ENCODE measurements at places on chromosomes 2 and 18. TPM values are rescaled to one million over a fixed set of nuclear protein-coding genes. Genes with fewer than 3 reads are reported as not detected.

GRCh38 chr2:26913999-26914658, 56.3 kb upstream of the MAPRE3 start:
- H3K4me1 ChIP-seq: no peaks in the 10 kb centered on the region
- no peak overlapping the region for H3K27ac ChIP-seq
- no peak overlapping the region for H3K4me3 ChIP-seq
- peaks cover 2% of the 10 kb centered on the region for H3K27me3 ChIP-seq

GRCh38 chr2:204061241-204061640, 124.7 kb downstream of the ICOS start:
- H3K36me3 ChIP-seq: no peaks in the 10 kb centered on the region
- DNase-seq: no peak
- no peak overlapping the region for H3K27ac ChIP-seq

DNA sequence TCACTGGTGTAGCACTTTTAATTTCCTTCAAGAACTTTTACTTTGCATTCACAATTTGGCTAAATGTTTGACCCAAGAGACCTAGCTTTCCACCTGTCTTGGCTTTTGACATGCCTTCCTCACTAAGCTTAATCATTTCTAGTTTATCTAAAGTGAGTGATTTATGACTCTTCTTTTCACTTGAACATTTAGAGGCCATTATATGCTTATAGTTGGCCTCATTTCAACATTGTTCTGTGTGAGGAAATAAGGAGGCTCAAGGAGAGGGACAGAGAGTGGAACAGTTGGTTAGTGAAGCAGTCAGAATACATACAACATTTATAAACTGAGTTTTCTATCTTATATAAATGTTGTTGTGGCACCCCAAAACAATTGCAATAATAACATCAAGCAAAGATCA, 489.3 kb upstream of the CDH2 start:
- no peaks in the 10 kb centered on the region for H3K27me3 ChIP-seq
- no peak for DNase-seq
- H3K27ac ChIP-seq: no peak overlapping the region
- H3K4me3 ChIP-seq: no peak overlapping the region
- no peaks in the 10 kb centered on the region for H3K4me1 ChIP-seq
- no peaks in the 10 kb centered on the region for H3K36me3 ChIP-seq

DNA sequence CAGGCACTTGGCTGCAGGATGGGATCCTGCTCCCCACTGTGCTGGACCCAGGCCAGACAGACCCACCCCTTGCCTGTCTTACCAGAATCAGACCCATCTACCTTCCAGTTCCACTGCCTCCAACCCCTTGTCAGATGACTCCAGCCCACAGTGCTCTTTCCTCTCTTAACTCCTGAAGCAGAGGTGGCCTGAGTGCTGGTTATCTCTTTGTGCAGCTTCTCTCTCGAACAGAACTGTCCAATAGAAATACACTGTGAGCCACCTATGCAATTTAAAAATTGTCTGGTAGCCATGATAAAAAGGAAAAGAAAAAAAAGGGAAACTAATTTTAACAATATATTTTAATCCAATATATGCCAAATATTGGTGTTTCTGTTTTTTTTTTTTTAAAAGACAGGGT, 160.2 kb upstream of the SMAD2 start:
- no peaks in the 10 kb centered on the region for H3K27me3 ChIP-seq
- DNase-seq: no peak
- H3K36me3 ChIP-seq: no peaks in the 10 kb centered on the region
- no peak overlapping the region for H3K27ac ChIP-seq
- H3K4me3 ChIP-seq: no peak overlapping the region

DNA sequence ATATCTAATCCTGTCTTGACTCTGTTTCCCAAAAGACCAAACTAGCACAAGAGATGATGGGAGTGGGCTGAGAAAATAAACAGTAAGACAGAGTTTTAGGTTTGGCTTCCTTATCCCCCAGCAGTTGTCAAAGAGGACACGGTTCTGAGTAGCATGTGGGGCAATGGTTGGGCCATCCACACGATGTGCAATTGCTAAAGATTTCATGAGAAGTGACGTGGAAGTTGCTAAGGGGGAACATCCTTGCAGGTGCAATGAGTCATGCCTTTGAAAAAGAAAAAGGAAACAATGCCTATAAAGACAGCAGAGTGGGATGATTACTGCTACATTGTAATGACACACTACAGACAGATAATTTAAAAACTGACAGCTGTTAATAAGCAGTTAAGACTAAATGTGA, 1395.8 kb downstream of the LRP1B start:
- H3K27me3 ChIP-seq: no peaks in the 10 kb centered on the region
- H3K36me3 ChIP-seq: no peaks in the 10 kb centered on the region
- H3K4me3 ChIP-seq: no peak overlapping the region
- DNase-seq: no peak
- H3K27ac ChIP-seq: no peak overlapping the region

DNA sequence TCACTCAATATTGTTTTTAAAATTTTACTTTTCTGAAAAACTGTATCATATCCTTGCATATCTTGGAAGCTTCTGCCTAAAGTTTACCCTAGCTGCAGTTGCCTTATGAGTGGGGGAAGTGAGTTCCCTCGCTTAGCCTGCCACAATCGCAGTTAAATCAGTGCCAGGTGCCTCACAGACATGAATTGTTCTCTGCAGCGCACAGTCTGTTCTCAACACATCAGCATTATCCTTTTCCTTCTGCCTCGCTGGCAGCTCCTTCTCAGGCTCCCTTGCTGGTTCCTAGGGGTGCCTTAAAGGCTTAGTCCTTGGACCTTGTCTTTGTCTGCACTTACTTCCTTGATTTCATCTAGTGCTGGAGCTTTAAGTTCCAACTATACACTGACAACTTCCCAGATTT, 132.8 kb downstream of the TTC27 start:
- peaks cover 18% of the 10 kb centered on the region for H3K4me1 ChIP-seq
- H3K27ac ChIP-seq: no peak overlapping the region
- H3K36me3 ChIP-seq: peaks cover 54% of the 10 kb centered on the region
- H3K27me3 ChIP-seq: no peaks in the 10 kb centered on the region

DNA sequence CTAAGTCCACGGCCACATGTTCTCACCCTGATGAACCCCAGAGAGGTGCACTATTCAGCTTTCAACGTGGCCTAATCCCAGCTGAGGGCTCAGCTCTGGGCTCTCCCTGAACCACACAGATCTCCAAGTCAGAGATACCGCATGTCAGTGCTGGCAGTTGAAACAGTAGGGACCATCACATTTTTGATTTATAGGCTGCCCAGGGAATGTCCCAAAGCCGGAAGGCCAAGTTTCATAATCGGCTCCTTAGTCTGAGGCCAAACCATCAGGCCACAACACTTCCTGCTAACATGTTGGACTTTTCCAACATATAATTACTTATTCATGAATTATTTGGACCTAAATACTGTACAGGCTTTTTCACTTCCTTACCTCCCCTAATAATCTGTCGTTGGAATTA, 91.9 kb upstream of the KLHL29 start:
- H3K4me1 ChIP-seq: no peaks in the 10 kb centered on the region
- H3K4me3 ChIP-seq: no peak overlapping the region
- no peak overlapping the region for H3K27ac ChIP-seq
- H3K27me3 ChIP-seq: peaks cover 8% of the 10 kb centered on the region
- H3K36me3 ChIP-seq: no peaks in the 10 kb centered on the region

- H3K27me3 ChIP-seq: peaks cover 2% of the 10 kb centered on the region
- no peak overlapping the region for H3K4me3 ChIP-seq
- H3K4me1 ChIP-seq: no peaks in the 10 kb centered on the region
- H3K27ac ChIP-seq: no peak overlapping the region
Measured at GRCh38 chr2:84137034-84137433, 322.0 kb downstream of the SUCLG1 start.

The NRP2 gene
- 2.8 TPM for total RNA-seq

DNA sequence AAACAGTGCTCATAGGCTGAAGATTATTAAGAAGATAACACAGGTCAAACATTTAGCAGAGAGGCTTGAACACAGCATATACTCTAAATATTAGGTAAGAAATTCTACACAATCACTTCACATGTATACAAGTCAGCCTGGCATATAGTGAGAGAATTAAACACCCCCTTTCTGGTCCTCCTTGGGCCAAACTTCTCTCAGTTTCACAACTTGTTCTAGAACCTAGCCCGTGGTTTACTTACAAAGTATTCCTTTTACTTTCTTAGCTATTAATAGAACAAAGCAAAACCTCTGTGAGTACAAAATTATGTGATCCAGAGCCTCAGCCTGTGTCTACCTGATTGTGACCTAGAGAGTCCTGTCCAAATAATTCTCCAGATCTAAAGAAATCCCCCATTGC, 562.8 kb downstream of the TNS1 start:
- DNase-seq: no peak
- peaks cover 3% of the 10 kb centered on the region for H3K4me1 ChIP-seq
- no peak overlapping the region for H3K4me3 ChIP-seq
- H3K27ac ChIP-seq: no peak overlapping the region

DNA sequence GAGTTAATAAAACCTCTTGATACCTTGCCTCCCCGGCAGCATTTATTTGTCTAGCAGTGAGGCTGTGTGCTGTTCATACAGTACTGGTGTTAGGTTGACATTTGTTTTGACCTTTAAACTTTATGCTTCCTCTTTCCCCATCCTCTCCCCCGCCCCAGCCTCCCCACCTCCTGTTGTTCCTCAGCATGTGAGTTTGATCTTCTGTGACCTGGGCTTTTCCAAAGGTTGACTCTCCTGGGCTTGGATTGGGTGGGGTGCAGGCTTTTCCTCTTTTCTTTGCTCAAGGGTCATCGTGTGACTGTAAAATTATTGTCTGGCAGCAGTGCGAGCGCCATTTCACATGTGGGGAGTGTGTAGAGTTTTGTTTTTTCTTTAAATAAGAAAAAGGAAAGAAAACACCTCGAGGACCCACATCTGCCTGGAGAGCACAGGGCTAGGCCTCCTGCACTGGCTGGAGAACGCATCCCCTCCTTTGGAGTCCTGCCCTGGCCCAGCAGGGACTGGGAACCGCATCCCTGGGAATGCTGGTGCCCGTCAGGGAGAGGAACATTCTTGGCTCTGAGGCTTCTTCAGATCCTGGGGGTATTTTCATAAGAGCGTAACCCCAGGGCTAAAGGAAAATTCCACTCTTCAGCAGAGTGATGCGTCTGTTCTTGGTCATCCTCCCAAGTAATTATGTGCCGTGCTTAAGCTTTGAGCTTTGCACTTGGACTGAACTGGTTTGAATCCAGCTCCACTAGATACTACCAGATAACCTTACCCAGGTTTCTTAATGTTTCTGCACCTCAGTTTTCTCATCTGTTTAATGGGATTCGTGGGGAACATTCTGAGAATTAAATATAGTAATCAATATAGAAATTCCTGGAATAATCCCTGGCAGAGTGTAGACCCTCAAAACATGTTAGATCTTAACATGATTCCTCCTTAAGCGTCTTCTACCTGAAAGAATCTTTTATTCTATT, 91.5 kb downstream of the SETBP1 start:
- DNase-seq: no peak
- H3K27ac ChIP-seq: no peak overlapping the region
- H3K27me3 ChIP-seq: peaks cover 16% of the 10 kb centered on the region
- H3K4me3 ChIP-seq: no peak overlapping the region

DNA sequence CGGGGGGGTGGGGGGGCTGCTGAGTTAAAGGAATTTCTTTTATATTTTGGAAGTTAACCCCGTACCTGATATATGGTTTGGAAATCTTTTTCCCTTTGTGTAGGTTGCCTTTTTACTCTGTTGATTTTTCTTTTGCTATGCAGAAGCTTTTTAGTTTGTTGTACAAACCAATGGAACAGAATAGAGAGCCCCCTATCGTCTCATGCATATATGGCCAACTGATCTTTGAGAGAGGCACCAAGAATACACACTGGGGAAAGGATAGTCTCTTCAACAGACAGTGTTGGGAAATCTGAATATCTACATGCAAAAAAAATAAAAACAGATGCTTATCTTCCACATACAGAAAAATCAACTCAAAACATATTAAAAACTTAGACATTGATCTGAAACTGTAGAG, 647.8 kb upstream of the KLHL29 start:
- H3K4me3 ChIP-seq: no peak overlapping the region
- no peaks in the 10 kb centered on the region for H3K4me1 ChIP-seq
- no peak overlapping the region for H3K27ac ChIP-seq

GRCh38 chr2:224938651-224939182, 103.6 kb downstream of the DOCK10 start:
- no peaks in the 10 kb centered on the region for H3K27me3 ChIP-seq
- peaks cover 9% of the 10 kb centered on the region for H3K36me3 ChIP-seq
- H3K4me1 ChIP-seq: peaks cover 80% of the 10 kb centered on the region
- H3K27ac ChIP-seq: peak overlapping the region; percentile 89
- H3K4me3 ChIP-seq: peak overlapping the region; percentile 59

The MRPL33 gene
- total RNA-seq: 60.5 TPM

GRCh38 chr2:231765496-231765929, 15.6 kb downstream of the PDE6D start:
- H3K36me3 ChIP-seq: peaks cover 5% of the 10 kb centered on the region
- no peak overlapping the region for H3K27ac ChIP-seq
- DNase-seq: no peak
- peaks cover 21% of the 10 kb centered on the region for H3K4me1 ChIP-seq
- no peaks in the 10 kb centered on the region for H3K27me3 ChIP-seq

DNA sequence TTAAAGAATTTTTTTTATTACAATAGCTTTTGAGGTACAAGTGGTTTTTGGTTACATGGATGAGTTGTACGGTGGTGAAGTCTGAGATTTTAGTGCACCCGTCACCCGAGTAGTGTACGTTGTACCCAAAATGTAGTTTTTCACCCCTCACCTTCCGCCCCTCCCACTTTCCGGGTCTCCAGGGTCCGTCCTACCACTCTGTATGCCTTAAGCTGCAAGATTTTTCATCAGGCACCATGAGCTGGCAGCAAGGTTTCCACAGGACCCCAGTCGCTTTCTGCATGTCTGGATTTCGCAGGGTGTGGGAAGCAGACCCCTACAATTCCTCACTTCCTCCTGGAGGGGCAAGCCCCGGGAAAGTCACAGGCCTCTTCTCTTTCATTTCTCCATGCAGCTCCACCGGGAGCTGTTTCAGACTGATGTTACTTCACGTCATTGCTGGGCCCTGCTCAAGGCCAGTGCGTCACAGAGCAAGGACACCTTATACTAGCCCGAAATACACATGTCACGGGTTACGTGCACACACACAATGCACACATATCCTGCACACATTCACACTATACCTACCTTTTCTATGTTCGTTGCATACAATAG, 179.1 kb downstream of the ZFP36L2 start:
- no peaks in the 10 kb centered on the region for H3K27me3 ChIP-seq
- H3K4me3 ChIP-seq: no peak overlapping the region
- peaks cover 31% of the 10 kb centered on the region for H3K4me1 ChIP-seq

The WDR75 gene
- total RNA-seq: 69.7 TPM
